ENCODE measurements at places on chromosomes 7 and 10.

GRCh38 chr10:132875435-132875834 is 66.9 kb downstream of the CFAP46 start:
- no peak for ATAC-seq

GRCh38 chr10:126239844-126240243 is 148.4 kb downstream of the ADAM12 start:
- ATAC-seq = no peak

GRCh38 chr10:71811351-71811750 is 38.0 kb upstream of the VSIR start:
- no peak for ATAC-seq

DNA sequence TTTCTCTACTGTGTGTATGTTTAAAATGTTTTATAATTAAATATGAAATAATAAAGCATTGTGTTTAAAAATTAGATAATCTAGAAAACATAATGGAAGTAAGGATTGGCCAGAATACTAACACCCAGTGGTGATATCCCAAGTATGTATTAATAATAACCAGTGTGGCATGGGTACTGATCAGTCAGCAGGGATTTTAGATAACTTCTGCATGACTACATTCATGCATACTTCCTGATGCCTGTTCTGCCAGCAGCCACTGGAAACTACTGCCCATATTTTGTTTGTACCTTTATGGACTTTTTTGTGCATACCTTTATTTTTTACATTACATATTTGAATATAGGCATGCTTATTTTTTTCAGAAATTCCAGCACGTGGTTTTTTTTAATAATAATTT is 156.6 kb upstream of the TMEM196 start:
- no peak for ATAC-seq

DNA sequence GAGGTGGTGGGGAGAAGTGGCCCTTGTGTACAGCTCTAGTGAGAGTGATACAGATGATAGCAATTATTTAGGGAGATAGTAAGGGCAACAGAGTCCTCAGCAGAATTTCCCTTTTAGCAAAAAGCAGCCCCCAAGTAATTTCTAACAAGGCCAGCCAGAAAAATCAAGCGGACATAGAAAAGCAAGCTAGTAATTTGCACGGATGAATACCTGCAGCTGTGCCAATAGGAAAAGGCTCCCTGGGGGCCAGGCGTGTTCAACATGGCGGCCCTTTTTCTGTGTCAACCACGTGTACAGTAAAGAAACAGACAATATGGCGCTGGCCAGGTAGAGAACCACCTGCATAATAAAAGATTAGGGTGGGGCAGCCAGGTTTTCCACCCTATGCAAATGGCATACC is 7.4 kb downstream of the MCM10 start:
- ATAC-seq = no peak

- no peak for ATAC-seq
Observed at GRCh38 chr10:132964231-132964630, 21.9 kb upstream of the CFAP46 start.

DNA sequence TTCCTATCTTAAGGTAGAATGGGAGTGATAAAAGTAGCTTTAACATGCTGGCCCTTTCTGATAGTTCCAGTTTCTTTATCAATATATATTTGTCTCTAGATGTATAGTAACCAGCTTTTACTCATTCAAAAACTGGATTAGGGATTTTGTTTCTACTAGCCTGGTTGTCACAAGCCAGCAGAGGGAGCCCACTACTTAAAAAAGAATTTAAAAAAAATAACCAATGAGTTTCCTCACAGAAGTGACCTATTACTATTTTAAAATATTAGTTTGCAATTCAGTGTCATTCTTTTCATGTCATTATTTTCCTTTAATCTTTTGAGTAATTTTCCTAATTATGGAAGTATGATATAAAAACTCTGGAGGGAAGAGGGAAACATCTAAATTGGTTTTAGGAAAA is 142.1 kb downstream of the PHTF2 start:
- no peak for ATAC-seq

GRCh38 chr10:68145705-68146104 is 36.4 kb downstream of the MYPN start:
- no peak for ATAC-seq

DNA sequence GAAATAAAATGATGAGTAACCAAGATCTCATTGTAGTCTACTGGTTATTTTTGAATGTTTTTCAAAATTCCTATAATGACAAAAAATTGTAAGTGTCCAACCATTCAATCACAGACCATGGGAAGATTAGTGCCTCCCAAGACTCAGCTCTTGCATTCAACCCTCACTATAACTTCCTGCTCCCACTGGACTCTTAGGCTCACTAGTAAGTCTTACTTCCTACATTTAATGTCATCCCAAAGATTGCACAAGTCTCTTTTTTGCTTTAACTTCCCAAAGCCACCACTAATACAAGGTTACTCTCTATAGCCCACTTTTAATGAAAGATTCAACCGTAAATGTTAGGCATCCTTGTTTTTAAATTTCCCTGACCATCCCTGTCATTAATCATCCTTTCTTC is 111.9 kb upstream of the NRBF2 start:
- no peak for ATAC-seq

- no peak for ATAC-seq
Observed at GRCh38 chr10:23755556-23755955, 316.7 kb downstream of the OTUD1 start.

DNA sequence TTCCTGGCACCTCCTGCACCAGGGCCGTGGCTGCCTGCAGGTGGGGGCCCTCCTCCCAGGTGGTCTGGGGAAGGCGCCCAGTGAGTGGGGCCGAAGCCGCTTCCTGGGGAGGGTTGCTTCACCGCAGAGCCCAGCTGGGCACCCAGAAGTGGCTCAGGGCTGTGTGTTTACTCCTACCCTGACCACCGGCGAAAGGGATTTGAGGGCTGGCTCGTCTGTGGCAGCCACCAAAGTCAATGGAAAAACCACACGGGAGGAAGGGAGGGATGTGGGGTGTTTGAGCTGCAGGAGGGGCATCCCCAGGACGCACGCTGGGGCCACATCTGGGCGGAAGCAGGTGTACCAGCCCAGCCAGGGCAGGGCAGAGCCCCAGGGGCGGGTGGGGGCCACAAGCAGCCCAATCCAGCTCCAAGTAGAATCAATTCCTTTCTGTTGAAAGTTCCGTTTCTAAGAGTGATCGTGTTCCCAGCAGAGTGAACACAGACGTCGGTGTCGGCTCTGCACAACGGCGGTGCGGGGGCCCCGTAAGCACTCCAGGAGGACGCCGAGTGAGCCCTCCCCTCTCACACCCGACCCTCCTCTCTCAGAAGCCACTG is 69.9 kb downstream of the FOXL3 start:
- ATAC-seq = no peak

GRCh38 chr10:19958787-19959186 is 142.6 kb downstream of the PLXDC2 start:
- no peak for ATAC-seq

GRCh38 chr10:63582690-63583089 is 61.5 kb downstream of the REEP3 start:
- no peak for ATAC-seq

- peak; percentile 72 for ATAC-seq
Observed at GRCh38 chr7:74269757-74270277, 15.6 kb upstream of the RFC2 start.

DNA sequence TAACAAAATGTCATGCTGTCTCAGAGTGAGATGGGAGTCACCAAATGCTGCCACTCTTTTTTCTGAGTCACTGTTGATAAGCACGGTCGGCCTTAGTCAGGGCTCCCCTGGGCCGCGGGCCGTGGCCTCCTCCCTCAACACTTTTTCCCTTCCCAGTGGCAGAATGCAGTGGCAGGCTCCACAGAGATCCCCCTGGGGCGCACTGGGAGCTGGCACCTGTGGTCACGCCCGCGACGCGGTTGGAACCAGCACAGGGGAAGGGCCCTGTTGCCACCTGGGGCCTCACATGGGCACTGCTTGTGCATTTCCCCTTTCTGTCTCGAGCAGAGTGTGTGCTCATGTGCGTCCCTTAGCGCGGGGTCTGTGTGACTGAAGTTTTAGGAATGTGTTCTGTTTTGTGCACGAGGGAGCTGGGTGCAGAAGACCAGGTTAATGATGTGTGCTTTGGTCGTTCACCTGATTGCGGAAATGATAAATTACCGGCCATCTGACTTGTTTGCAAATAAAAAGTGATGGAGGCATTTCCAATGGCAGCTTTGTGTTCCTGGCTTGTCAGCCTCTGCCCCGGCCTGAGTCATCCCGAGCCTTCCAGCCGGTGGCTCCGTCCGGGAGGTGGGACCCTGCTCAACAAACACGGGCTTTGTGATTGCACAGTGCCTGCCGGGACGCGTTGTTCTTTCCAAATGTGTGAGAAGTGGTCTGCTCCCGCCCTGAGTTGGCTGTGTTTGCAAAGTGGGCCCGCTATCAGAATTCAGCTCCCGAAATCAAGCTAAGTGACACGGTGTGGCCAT is 100.7 kb downstream of the NKX6-2 start:
- peak; percentile 85 for ATAC-seq

GRCh38 chr10:113381981-113382509 is 170.8 kb upstream of the HABP2 start:
- ATAC-seq = no peak

GRCh38 chr7:30545791-30546555 is 41.3 kb upstream of the GGCT start:
- ATAC-seq = no peak

GRCh38 chr10:18918532-18918931 is 130.1 kb upstream of the MALRD1 start:
- ATAC-seq = no peak

GRCh38 chr10:103139803-103140202 is 53.3 kb downstream of the NT5C2 start:
- ATAC-seq = no peak

DNA sequence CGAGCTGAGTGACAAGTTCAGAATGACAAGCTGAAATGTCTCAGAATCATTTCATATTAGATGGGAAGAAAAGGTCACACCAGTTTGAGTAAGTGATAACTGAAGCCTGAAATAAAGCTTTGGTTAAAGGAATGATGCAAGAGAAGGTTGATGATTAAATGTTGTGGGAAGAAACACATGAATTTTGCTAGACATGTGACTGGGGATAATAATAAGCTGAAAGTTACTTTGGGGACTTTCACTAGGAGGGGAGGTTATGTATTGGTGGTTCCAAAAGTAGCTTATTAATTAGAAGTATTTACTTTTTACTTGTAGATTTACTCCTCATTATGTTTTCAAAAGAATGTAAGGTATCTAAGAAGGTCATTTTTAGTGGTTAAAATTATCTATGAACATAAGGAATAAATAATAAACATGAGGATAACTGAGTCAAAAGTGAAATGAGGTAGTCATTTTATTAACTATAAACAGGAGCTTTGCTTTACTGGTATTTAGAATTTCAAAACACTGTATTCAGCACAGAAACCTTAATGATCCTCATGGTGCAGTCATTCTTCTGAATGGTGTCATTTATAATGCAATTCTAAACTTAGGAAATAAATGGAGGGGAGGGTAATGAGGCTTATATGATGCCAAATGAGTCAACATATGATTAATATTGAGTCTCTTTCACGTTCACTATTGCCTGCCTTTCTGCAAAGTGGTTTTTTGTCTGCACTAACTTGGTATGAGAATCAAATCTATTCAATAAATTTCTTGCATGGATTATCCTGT is 63.7 kb downstream of the PRKG1 start:
- no peak for ATAC-seq

- no peak for ATAC-seq
Observed at GRCh38 chr10:98224509-98224908, 43.5 kb downstream of the LOXL4 start.

DNA sequence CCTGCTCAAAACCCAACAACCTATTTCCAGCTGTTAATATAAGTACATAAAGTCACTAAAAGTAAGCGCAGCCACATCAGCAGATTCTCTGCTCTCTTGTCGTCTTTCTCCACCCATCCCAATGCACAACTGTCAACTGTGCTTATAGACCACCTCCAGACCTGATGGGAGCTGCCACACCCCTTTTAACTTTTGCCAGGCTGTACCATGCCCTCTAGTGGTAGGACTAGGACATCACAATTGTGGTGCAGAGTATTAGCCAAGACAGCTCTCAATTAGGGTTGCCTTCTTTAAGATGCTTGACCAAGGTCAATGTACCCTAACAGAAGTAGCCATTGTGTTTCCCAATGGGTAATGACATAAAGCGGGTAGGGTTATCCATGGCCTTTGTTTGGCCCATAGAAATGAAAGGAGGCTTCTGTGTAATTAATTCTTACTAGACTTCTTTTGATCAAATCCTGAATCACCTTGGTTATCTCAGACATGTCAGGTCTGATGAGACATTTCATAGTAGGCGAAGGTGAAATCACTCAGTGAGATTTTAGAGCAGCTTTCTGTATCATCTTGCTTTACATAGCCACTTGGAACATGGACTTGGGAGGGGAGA is 68.1 kb downstream of the SCRN1 start:
- peak; percentile 83 for ATAC-seq

- peak; percentile 69 for ATAC-seq
Observed at GRCh38 chr7:131007439-131008330, 273.7 kb upstream of the KLF14 start.

GRCh38 chr7:77349141-77349540 is 67.0 kb downstream of the GSAP start:
- no peak for ATAC-seq

- ATAC-seq = peak; percentile 96
Observed at GRCh38 chr7:149714081-149714909, 59.1 kb downstream of the ZNF467 start.

GRCh38 chr10:126738001-126738400 is 67.5 kb upstream of the C10orf90 start:
- no peak for ATAC-seq

DNA sequence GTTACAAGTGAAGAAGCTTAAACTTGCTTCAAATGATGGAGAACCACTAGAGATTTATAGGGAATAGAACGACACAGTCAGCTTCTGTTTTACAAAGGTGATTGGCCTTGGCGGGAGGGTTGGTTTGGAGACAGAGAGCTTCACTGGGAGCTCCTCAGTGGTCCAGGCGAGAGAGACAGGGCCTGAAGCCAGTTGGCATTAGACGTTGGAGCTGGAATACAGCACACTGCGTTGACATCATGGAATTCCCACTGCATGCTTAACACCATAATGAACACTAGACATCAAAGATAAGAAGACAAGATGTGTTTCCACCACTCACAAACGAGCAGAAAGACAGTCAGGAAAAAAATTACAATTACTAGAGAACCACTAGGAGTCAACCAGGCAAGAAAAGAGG is 67.8 kb downstream of the TBXAS1 start:
- no peak for ATAC-seq

DNA sequence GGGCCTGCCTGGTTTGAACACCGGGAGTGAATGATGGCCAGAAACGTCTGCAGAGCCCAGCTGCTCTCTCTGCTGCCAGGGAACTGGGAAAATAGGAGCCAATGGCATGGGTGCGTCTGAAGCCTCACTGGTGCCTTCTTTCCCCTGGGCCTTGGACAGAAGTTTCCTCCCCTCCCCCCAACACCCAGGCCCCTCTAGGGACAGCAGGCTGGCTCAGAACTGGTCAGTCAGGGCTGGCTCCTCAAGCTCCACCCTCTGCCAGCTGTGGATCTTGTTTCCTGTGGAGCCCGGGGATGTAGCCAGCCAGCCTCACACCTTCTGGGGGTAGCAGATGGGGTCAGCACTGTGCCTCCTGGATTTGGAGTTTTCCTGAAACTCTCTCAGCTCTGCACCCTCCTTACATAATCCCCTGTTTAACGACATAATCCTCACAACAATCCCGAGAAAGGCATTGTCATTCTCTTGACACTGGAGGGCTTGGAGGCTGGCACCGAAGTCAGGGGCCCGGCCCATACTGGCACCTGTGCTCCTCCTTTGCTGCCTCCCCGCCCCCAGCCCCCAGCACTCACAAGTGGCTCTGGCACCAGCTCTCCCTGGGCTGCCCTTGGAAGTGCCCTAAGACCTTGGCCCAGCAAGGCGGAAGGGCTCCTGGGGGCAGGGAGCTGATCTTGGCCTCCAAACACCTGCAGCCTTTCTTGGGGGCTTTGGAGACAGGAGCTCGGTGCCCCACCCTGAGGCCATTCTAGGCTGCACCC is 5.7 kb downstream of the LDB3 start:
- ATAC-seq = no peak
